ENCODE measurements at places on chromosomes 11 and 22.
A peak's percentile ranks its signal among the peaks of the same experiment; 100 is the strongest.

DNA sequence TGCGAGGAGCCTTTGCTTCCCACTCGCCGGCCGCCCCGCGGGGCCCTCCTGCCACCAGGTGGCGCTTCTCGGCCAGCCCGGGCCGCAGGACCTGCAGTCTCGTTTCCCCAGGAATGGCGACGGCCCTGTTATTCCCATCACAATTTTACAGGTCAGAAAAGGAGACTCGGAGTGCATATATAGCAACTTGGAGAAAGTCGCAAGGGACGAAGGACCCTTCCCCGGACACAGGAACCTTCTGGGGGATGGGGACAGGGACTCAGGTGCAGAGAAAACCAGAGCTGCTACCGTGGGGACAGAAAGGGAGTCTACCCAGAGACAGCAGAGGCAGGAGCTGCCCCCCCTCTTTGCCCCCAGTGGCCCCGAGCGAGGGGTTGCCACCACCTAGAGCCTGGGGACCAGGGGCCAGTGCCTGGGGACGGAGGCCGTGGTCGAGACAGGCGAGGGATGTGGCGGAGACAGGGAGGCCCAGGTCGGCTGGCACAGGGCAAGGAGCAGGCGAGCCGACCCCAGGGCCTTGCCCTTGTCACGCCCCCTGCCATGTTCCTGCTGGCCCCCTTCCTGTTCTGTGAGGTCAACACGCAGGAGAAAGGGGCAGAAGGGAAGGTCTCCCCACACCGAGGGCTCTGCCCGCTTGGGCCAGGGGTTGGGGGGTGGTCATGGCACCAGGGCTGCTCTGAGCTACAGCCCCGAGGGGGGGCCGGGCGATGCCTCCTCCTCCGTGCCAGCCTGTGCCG lies 3.5 kb upstream of the KRTAP5-6 start:
- DNase-seq, result peak; percentile 94

GRCh38 chr11:129643031-129643721 lies 172.5 kb upstream of the TMEM45B start:
- no peak for DNase-seq

GRCh38 chr11:112769584-112769983 lies 191.6 kb upstream of the NCAM1 start:
- no peak for DNase-seq

GRCh38 chr11:67662142-67662834 lies 11.8 kb upstream of the ACY3 start:
- DNase-seq, result no peak

- no peak for DNase-seq
Observed at GRCh38 chr11:36345084-36345511, 49.0 kb downstream of the PRR5L start.

DNA sequence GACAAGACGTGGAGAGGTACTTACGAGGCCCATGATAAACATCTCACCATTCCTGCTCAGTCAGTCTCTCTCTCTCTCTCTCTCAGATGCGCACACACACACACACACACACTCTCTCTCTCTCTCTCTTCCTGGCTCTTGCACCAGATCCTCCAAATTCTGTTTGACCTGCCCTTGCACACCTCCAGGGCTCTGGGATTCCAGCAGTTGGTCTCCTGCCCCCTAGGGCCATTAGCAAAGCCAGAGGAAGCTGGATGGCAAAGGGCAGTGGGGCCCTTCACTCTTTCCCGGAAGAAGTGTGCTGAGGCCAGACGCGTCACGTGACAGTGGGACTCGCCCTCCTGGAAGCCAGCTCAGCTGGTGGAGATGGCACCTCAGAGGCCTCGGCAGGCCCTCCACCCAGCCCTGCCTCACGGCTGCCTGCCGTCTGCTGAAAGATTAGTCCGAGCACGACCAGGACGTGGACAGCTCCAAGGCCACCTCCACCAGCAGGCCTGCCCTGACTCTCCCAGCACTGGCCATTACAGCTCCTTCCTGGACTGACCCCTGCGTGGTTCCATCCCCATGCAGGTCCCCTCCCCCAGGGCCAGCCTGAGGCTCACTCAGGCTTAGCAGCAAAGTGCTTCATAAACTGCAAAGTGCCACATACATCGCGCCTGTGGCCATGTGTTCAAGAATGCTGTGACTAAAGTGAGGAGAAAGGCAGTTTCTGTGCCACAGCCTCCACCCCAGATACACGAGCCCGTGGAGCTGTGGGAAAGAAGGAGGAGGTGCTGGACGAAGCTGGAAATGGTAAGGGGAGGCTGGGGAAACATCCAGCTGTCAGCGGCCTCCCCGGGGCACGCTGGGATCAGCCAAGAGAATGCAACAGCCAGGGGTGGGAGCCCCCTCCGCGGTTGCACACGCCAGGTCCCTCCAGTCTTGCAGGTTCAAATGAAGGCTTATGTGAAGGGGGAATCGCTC lies 3.7 kb downstream of the PDGFB start:
- DNase-seq, result peak; percentile 63

- DNase-seq, result no peak
Observed at GRCh38 chr11:72613977-72614376, 60.2 kb downstream of the PDE2A start.

- DNase-seq, result no peak
Observed at GRCh38 chr11:35165423-35166368, 26.7 kb downstream of the CD44 start.

GRCh38 chr22:44276706-44277356 lies 35.9 kb downstream of the SHISAL1 start:
- DNase-seq, result no peak
